ENCODE measurements at places on chromosomes 3 and 15.

DNA sequence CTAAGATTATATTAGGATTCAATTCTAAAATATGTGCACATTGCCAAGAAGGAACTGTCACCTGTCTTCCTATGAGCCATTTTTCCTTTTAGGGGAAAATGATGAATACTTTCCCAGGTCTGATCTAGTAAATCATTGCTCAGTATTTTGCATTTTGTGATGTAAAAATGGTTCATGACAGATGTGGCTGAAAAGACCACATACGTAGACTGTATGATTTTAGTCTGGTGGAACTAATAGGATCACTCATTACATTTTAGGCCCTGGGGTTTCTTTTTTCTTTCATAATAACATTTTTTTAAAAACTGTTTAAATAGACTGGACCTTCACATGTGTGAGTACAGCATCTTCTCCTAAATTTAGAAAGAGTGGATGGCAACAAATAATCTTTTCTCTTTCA lies 201.7 kb upstream of the MLF1 start:
- DNase-seq: no peak

- no peak for DNase-seq
Observed at GRCh38 chr3:141045849-141046248, 5.3 kb upstream of the SPSB4 start.

GRCh38 chr3:96236522-96236921 lies 577.9 kb upstream of the EPHA6 start:
- DNase-seq: peak; percentile 34

GRCh38 chr3:193938613-193939012 lies 197.3 kb upstream of the HES1 start:
- DNase-seq: no peak

- no peak for DNase-seq
Observed at GRCh38 chr15:35757361-35757760, 211.4 kb upstream of the DPH6 start.

DNA sequence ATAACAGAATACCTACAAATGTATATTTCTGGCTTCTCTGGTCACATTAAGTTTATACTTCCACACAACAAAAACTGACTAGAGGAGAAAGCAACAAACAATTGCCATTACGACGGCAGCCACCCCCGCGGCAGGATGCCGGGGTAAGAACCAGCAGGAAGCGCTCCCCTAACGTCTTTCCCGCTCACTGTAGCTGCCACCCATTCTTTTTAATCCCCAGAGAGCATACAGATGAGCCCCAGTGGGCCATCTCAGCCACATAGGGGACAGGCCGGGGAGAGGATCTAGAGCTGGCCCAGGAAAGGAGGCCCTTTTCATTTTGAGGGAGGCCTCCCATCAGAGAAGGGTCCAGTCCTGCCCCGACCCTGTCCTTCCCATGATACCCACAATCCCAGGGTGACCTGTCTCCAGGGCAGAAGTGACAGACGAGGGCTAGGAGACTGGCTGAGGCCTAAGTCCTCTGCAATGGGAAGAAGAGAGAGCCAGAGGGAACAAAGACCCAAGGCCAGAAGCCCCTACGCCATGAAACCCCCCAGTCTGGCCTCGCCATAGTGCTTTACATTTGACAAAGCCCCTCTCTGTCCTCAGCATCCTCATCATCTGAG lies 3.6 kb upstream of the CALML4 start:
- no peak for DNase-seq

GRCh38 chr3:122012821-122013220 lies 9.2 kb downstream of the ILDR1 start:
- no peak for DNase-seq

- no peak for DNase-seq
Observed at GRCh38 chr3:110180733-110181132, 843.4 kb upstream of the DPPA4 start.

DNA sequence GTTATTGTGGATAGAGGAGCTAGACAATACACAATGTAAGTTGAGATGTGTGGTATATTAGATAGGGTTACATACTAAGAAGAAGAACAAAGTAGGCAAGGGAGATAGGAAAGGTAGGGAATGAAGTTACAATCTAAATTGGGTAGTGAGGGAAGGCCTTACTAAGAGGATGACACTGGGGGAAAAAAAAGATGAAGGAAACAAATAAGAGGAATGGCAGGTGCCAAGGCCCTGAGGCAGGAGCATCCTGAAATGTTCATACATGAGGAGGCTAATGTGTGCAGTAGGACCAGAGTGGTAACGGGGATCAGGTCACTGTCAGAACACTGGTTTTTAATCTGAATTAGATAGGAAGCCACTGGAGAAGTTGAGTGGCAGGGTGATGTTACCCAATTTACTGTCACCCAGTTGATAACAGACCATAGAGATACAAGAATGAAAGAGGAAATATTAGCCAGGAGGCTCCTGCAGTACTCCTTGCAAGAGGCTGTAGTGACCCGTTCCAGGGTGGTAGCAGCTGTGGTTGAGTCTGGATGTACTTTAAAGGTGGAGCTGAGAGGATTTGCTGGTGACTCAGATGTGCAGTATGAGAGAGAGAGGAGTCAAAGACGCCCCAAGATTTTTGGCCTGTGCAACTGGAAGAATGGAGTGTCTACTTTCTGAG lies 14.4 kb downstream of the RTP1 start:
- DNase-seq: peak; percentile 50

DNA sequence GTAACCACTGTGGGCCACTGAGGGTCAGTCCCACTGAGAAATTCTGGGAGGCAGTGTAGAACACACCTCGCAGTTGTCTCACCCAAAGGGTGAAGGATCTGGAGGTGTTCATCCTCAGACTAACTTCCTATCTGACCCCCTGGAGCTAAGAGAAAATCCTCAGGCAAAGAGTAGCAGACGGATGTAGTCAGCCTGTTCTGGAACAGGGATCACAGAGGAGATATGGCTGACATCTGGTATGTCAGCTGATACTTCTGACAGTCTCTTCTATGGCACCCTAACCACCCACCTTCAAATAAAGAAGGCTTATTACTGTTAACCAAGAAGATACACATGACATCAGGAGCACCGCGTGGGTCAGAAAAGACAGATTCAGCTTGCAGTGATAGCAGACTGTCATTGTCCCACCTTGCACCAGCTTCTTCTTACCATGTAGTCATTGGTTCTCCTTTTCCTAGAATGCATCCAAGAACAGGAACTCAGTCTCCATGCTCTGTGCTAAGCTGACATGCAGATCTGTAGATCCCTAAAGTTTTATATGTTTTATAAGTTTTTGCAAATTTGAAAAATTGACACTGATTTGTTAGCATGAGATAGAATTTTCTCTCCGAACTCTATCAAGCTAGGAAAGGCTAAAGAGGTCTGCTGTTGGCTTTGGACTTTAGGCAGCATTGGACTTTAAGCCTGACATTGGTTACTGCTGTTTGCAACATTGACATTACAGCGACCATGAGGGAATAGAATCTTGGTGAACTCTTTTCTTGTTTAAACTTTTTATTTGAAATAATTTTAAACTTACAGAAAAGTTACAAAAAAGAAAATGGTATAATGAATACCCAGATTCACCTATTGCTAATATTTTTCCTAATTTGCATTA lies 60.4 kb downstream of the KBTBD12 start:
- no peak for DNase-seq

GRCh38 chr3:184345317-184346144 lies 8.1 kb downstream of the FAM131A start:
- peak; percentile 86 for DNase-seq

DNA sequence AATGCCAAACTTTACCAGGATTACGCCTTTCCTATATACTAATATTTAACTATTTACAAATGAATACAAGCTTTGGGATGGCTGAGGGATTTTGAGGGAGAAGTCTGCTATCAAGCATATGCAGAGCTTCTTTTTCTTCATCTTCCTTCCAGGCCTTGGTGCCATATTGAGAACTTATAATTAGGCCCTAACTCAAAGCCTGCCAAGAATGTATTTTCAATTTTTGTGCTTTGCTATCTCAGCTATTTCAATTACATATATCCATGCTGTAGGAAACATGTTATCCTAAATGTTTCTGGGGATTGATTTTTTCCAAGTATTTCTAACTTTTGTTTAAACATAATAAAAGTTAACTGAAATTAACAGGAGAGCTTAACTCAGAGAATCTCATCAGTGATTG lies 425.0 kb upstream of the GRM7 start:
- no peak for DNase-seq

DNA sequence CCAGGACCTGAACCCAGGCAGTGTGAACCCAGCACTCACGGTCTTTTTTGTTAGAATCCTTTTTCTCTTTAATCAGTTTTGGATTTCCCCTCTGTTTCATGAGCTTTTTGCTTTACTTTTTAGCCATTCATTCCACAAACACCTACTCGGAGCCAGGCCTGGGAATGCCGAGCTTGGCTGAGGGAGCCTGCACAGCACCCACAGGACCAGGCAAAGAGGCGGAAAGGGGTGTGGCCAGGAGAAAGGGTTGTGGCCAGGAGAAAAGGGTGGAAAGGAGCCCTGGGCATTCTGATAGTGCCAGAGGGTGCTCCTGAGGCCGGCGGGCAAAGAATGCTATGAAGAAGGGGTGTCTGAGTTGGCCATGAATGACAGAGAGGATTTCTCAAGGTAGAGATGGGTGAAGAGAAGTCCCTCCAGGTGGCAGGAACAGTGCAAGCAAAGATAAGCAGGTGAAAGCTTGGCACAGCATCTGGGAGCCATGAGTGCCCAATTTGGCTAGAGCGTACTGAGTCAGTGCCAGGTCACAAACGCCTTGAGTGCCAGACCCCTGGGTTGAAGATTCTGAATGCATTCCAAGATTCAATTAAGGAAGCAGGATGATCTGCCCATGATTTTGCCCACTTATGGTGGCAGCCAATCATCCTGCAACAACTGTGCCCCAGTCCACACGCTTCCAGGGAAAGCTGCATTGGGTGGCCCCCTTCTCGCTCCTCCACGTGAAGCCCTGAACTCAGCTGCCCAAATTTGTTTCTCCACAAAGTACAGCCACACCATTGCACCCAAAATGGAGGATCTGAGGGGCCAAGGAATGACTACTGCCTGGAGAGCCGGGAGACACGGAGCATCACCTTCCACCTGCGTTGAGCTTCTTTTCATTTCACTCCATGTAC lies 157.2 kb downstream of the XXYLT1 start:
- DNase-seq: no peak

DNA sequence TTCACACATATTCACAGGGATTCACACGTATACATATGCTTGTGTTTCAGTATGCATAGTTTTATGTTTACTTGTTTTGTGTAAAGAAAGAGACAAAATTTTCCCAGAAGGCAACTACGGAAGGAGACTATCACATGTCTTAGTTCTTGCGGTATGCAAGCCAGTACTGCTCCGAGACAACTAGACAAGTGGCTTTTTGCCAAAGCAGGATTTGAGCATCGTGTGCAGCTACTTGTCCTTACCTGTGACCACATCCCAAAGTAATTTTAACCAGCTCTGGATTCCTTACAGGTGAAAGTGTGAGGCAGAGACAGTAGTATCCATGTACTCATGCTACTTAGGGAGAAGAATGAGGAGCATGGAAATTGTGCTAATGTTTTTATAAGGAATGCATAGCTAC lies 591.4 kb upstream of the NR2F2 start:
- no peak for DNase-seq

- peak; percentile 33 for DNase-seq
Observed at GRCh38 chr3:49883998-49884397, 14.3 kb upstream of the CAMKV start.

- peak; percentile 58 for DNase-seq
Observed at GRCh38 chr3:131218196-131218595, 163.4 kb upstream of the NUDT16 start.

DNA sequence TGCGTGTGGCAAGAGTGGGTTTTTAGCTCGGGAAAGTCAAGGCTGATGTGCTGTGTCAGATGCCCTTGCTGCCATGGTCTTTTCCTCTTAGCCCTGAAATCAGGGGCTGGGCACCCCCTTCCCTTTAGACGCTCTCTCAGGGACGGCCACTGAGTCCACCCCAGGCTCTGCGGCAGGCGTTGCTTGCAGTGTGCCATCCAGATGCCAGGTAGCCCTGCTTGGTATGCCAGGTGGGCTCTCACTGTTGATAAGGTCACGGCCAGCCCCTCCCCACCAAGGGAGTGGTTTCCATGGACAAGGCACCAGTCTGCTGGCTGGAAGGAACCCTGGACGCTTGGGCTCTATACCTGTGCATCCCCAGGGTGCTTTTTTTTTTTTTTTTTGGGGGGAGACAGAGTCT lies 24.6 kb downstream of the FGD5 start:
- no peak for DNase-seq

DNA sequence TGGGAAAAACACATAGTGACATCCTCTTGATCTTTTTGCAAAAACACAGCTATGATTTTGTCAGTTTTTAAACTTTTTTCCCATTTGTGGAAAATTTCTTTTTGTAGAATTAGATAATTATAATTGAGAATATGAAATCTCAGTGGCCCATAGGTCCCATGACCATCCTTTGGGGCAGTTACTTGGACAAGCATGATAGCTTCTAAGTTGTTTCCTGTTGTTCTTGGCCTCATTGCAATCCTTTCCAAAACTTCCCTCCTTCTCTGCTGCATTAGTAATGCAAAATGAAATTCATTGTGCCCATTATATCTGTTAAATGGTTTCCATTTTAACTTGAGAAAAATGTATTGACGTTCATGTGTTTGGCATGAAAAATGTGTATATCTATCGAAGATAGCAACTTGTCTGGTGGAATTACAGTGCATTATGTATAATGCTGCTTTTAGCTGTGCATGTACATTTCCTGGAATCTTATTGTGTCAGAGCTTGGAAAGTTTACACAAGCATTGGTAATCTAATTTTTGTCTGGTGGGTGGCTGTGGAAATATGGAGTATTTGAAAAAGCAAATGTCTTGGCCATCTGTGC lies 70.0 kb downstream of the MDFIC2 start:
- DNase-seq: no peak

DNA sequence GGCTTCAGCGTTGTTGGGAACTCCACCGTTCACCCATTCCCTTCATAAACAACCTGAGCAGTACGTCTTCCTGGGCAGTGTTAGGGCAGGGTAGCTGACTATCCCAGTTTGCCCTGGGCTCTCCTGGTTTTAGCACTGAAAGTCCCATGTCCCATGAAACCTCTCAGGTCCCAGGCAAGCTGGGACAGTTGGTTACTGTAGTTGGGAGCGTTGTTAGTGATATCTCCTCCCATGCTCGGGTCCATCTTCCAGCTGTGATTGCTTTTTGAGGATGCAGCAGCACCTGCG lies 60.9 kb upstream of the HERC1 start:
- no peak for DNase-seq

DNA sequence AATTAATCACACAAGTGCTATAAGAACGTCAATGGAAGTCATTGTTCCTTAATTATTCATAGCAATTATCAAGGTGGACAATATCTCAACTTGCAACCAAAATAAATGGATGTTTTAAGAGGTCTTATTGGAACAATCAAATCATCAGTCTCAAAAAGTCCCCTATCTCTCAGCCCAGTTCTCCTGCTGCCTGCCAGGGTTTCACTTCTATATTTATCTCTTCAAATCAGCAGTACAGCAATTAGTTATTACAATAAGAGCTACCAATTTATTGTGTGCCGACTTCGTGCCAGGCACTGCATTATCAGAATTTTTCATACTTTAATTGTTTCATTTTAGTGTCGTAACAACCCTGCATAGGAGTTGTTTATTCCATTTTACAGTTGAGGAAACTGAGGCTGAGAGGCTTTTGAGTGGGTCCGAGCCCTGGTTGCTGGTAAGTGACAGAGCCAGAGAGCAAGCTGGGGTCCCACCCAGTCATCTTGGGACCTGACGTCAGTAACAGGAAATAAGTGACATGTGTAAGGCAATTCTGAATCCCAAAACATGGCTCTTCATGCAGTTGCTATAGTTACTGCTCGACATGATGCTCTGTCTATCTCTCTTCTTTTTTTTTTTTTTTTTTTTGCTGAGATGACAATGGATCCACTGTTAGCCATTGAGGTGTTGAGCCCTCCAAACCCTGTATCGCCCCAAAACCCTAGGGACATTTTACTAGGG lies 8.8 kb upstream of the KCTD6 start:
- DNase-seq: no peak

- peak; percentile 23 for DNase-seq
Observed at GRCh38 chr3:71513081-71513480, 70.4 kb downstream of the FOXP1 start.

All from PC-3 (cell line).